ENCODE measurements at places on chromosomes 1 and 21.

DNA sequence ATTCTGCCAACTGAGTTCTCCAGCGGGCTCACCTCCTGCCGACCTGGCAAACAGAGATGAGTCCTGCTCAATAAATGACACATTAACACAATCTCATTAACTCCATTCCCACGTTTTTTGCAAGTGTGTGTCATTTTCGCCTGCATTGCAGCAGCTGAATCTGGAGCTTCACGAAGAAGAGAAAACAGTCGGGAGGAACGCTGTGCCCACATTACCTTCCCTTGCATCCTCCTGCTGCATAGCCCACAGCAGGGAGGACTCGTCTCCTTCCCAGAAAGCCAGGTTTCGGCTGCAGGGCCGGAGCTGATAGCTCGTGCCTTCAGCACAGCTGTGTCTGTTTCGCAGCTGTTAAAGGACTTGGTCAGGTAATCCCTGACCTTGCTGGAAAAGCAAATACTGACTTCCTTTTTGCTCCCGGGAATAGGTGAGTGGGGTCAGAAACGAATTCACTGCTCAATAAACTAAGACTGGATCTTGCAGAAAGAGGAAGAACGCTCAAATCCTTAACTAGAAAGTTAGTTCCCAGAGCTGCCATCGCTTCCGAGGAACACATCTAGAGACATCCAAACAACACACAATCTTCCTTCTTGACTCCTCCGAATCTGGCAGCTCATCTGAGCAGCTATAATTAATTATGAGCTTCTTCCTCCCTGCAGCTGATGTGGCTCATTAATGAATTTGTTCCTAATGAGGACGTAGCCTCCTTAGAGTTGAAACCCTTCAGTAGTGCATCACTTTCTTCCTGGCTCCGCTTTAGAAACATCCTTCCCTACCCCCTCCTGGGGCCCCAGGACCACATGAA is 33.0 kb downstream of the KANK4 start:
- DNase-seq: no peak

DNA sequence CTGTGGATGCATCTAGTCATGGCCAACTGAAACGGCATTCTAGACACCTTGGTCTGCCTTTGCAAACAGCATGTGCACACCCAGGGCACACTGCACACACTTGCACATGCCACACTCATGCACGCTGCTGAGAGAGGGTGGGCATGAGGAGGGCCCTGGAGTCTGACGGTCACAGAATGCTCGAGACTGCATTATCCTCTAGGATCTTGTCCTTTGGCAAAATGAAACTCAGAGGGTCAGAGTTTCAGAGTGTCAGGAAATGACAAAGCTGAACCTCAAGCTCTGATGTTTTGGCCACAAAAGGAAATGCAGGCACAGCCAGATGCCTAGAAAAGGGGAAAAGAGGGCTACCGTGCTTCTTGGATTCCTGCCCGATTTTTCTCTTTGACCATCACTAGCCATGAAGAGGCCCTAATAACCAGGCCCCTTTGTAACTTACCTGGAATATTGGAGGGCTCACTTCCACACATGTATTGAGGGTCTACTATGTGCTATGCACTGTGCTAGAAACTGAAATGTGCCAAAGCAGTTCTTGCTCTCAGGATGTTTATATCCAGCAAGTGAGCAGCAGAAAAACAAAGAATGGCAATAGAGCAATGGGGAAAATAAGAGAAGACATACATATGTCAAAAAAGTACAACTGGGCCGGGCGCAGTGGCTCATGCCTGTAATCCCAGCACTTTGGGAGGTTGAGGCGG is 65.4 kb downstream of the TOMM20 start:
- DNase-seq: peak; percentile 70

DNA sequence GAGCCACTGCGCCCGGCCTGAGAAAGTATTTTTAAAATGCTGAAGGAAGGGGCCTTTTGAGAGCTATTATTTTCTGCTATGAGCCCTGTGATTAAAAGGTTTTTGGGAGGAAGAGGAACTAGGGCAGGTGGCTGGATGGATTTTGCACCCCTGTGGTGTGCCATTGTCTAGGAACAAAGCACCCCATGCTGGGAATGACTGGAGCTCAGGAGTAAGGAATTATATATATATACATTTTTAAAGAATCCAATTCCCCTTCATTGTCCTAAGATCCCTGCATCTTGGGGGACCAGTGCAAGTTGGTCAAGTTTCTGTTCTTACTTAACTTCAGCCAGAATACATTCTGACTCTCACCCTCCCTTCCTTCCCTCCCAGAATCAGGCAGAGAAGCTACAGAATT is 91.6 kb downstream of the ZNF648 start:
- DNase-seq: no peak

DNA sequence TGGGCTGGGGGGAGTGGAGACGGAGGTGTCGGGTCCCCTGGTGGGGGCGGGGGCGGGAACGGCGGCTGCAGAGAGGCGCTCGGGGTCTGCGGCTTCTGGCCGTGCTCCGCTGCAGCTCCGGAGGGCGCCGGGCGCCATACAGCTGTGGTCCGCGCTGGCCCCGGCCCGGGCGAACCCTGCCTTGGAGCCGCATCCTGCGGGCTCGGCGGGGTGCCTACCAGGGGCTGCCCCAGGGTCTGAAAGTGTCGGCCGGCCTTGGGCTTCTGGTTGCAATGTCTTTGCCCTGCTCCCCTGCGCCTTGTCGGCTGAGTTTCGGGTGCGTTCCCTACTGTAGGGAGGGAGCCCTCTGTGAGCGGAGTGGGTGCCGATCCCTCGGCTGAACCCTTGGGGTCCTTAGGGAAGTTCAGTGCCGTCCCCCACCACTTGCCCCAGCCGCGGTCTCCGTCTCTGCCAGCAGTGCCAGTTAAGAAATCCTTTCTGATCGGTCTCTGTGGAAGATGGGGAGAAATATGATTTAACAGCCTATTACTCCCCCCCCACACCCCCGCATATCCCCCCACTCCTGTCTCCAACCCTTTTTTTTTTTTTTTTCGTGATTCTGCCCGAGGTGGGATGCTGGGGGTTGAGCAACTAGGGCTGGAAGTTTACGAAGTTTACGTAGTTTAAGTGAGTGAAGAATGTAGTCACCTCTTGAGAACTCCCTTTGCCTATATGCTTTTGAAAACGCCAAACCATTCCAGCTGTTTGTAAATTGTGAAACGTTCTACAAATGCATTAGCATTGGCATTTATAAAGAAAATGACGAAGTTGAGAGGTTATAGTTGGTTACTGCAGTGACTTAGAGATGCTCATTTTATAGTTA is 588 bp downstream of the NEXN start:
- DNase-seq: no peak

GRCh38 chr1:158700552-158700951 is at the start of gene OR6K2:
TSS of gene OR6K2 (minus strand) at chr1:158700652. CDS start at chr1:158700652, 0 bp downstream.
- DNase-seq: no peak

- no peak for DNase-seq
Measured at GRCh38 chr21:42509244-42509643, 4.4 kb upstream of the SLC37A1 start.
